ENCODE measurements at places on chromosomes 6 and 20.
A peak's percentile ranks its signal among the peaks of the same experiment; 100 is the strongest.

DNA sequence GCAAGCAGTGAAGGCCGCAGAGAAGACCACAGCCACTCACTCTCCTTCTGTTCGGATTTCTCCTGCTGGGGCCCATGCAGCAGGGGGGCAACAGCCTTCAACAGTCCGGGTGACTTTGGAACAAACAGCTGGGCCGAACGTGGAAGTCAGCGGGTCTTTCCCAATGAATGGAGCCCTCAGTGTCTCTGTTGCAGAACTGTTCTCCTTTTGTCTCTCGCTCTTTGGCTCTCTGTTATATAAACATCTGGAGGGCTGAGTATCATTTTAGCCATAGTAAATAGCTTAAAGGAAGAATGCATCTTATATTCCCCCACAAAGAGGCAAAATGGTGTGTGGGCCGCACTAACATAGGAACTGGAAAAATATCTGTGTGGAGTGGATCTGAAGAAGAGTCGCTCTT, 136.7 kb upstream of the RALGAPA2 start:
- DNase-seq: no peak

DNA sequence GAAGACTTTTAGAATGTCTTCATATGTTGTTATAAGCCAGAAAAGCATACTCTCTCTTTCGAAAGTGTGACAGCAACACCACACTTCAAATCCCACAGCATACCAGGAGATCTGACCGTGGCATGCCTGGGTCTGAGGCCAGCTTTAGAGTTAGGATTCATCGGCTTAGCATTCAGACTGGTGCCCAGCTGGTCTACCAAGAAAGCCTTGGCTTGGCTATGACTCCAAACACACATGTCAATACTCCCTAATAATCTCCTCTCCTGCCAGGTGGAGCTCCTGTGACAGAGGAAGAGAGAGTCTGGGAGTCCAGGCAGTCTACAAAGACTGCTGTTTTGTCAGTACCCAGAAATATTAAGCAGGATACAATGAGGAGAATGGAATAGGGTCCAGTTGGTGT, 77.1 kb upstream of the MAN1A1 start:
- DNase-seq: no peak

DNA sequence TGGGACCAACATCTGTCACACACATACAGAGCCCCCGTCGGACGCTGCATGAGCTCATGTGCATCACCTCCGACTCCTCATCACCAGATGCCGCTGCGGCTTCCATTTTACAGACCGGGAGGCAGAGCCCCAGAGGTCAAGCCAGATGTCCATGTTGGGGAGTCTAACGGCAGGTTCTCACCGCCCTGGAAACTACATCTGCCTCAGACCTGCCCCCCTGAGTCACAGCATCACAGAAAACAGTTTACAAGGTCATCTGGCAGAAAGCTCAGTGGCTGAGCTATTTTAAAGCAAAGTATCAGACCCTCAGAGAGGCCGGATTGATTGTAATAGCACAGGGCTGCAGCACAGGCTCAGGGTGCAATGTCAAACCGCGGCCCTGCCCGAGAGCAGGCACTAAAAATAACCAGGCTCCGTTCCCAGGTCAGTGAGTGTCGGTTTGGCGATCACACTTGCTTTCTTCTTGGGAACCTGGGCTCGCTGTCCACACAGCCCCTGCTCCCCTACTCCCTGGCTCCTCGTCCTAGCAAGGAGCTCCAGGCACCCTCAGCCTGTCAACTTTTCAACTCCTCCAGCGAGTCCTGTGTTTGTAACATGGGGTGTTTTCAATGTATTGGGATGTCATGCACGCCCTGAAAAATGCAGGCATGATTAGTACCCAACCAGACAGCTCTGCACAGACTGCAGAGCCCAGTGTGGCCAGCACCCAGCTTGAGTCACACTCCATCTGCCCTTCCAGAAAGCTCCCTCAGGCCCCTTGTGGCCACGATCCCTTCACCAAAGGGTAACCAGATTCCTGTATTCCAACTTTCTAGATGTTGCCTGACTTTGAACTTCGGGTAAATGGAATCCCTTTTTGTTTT, 264.5 kb downstream of the CDH4 start:
- no peak for DNase-seq

DNA sequence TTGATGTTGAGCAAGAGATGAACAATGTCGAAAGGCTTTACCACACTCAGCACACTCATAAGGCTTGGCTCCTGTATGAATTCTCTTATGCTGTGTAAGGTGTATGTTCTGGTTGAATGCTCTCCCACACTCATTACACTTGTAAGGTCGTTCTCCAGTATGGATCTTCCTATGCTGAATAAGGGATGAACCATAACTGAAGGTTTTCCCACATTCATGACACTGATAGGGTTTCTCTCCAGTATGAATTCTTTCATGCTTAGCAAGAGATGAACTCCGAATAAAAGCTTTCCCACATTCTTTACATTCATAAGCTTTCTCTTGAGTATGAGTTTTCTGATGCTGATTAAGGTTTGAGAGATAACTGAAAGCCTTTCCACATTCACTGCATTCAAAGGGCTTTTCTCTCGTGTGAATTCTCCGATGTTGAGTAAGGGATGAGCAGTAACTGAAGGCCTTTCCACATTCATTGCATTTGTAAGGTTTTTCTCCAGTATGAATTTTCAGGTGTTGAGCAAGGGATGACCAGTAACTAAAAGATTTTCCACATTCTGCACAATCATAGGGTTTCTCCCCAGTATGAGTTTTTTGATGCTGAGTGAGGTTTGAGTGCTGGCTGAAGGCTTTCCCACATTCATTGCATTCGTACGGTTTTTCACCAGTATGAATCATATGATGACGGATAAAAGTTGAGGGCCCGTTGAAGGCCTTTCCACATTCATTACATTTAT, 21.1 kb downstream of the ZNF184 start:
- DNase-seq: no peak

DNA sequence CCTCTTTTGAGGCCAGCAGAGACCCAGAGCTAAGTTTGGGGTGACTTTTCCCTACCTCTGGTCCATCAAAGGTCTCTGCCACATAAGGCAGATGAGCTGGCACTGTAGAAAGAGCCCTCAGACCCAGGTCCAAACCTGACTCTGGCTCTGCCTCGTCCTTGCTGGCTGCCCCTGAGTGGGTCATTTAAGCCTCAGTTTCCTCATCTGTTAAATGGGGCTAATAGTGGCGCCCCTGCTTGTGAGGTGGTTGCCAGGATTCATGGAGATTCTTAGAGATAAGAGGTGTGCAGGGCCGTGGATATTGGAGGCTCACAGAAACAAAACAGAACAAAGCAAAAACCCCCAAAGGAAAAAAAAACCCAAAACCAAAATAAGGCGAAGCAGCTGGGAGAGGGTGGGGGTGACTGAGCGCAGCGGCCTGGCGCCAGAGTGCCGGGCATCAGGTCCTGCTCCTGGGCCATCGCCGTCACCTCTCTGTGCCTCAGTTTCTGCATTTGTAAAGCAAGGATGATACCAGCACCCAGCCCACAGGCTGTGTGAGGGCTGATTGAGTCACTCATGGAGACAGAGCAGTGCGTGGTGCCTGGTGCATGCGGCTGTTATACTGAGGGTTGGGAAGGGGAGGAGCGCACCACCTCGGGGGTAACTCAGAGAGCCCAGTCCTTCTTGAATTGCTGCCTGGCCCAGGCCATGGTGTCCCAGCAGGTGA, 133.8 kb upstream of the PTPN1 start:
- DNase-seq: no peak

GRCh38 chr20:36251426-36251825, 15.1 kb downstream of the AAR2 start:
- no peak for DNase-seq

DNA sequence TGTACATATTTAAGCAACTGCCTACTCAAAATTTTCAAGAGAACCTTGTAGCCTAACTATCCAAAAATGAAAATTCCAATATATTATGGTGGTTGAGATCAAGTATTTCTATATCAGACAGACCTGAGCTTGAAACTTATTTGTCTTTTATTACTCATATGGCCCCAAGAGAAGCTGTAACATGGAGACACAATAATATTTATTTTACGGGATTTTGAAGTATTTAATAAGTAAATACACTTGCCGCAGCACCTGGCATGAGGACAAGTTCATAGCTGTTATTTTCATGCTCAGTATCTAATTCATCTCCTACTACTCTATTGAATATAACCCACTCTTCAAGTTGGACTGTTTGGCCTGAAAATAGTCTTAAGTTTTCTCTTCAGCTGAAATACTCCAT, 28.0 kb downstream of the PTPRK start:
- no peak for DNase-seq

- DNase-seq: no peak
These were observed 118.0 kb downstream of the PCSK2 start for GRCh38 chr20:17344790-17345189.

GRCh38 chr6:64838726-64839125, 868.3 kb downstream of the EYS start:
- DNase-seq: peak; percentile 5

- DNase-seq: no peak
These were observed 157.7 kb downstream of the GJA1 start for GRCh38 chr6:121593011-121593641.

DNA sequence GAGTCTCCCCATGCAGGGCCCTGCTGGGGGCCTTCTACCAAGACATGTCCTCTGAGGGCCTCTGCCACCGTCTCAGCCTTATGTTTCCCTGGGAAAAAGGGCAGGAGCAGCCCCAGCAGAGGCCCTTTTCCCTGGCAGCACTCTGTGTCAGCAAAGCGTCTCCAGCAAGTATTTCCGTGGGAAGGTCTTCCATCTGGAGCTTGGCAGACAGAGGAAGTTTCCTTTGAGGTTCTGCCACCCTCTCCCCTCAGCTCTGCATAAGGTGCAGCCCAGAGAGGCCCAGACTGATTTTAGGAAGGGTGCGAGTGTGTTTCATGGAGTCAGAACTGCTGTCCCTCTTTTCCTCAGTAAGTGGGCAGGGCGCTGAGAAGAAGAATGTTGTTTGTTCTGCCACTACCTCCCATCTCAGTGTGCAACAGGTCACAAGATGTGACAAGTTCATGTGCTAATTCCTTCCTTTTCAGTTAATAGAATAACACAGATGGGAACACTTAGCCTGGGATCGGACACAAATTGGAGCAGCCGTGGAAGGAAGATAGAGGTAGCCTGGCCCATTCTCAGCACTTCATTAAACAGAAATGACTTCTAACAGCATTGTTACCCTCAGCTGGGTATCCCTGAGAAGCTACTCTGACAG, 784.4 kb downstream of the MAFB start:
- DNase-seq: no peak

- DNase-seq: no peak
These were observed 69.5 kb upstream of the GATA5 start for GRCh38 chr20:62545271-62545670.

DNA sequence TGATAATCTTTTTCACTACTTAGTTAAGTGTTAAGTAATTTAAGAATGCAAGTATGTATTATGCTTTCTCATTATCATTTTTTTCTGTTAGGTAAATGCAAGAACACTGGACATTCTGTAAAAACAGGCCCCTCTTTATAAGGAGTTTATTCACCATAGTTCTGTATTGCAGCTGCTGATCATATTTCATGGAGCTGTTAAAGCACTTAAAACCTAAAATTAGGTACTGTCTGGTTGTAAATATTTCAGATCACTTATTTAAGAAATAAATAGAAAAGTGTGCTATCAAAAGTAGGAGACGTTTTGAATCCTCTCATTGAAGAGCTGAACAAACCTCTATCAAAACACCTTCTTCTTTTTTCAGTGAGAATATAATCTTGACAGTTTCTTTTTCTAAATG, 3.9 kb downstream of the EYA4 start:
- DNase-seq: no peak

DNA sequence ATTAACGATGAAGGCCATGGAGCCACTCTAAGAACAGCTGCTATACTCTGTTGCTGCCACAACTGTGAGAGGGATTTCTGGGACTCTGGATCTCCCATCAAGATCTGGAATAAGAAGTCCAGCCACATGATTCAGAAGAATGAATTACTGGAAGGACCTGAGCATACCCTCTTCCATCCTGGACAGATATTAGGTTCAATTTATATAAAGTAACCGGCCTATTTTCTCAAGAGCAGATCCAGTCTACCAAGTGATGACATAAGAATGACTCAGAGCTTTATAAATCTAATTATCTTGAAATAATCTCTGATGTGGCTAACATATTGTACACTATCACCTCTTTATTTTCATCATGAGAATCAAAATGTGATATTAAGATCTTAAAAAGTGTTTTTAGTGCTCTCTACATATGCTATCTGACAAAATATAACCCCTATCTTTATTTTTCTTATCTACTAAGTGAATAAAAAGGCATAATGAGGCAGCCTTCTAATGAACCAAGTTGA, 45.1 kb downstream of the COL9A1 start:
- no peak for DNase-seq

- no peak for DNase-seq
These were observed 129.0 kb downstream of the SULF2 start for GRCh38 chr20:47656318-47656717.

DNA sequence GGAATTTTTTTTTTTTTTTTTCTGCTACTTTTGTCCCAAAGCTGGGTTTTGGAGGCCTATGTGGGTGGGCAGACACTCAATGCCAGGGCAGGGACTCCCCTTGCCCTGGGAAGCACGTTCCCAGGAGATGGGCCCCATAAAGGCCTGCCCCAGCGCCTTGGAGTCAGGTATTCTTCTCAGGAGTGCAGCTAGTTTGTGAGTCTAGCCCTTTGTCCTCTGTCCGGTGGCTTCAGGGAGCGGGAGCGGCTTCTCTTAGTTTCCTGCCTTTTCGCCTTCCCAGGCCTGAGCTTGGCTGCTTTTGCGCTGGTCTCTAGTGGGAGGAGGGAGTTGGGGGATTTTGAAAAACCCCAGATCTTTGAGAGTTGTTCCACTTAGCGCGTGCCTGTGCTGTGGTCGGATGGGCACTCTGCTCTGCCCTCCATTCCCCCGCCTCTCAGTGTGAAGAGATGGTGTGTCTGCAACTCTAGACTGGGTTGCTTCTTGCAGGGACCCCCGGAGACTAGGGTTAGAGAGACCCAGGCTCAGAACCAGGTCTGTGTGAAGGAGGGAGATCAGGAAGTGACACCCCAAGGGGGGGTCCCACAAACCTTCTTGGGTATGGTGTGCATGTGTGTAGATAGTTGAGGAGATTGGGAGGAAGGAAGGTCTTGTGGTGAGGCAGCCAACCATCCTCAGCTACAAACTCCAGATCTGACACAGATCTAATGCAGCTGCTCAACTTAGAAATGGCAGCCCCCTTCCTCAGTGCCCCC, 1.3 kb downstream of the PLCG1 start:
- no peak for DNase-seq

DNA sequence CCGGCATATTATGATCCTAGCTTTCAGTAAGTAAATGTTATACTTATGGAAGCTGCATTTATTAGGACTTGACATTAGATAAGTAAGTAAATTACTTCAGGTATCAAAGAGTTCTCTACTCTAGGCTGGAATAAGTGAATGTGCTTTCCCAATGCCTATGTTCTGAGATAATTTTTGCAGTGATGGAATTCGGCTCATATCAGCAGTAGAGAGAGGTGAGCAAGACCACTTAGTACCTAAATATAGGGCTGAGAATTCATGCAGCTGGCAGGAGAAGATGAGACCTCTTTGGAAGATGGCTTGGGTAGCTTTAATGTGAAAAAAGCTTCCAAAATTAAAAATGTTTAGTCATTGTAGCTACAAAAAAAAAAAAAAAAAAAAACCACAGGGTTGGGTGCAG, 13.3 kb upstream of the BEND3 start:
- DNase-seq: no peak

Data from HS-27A (cell line).